ENCODE measurements at places on chromosomes 1 and 21.

DNA sequence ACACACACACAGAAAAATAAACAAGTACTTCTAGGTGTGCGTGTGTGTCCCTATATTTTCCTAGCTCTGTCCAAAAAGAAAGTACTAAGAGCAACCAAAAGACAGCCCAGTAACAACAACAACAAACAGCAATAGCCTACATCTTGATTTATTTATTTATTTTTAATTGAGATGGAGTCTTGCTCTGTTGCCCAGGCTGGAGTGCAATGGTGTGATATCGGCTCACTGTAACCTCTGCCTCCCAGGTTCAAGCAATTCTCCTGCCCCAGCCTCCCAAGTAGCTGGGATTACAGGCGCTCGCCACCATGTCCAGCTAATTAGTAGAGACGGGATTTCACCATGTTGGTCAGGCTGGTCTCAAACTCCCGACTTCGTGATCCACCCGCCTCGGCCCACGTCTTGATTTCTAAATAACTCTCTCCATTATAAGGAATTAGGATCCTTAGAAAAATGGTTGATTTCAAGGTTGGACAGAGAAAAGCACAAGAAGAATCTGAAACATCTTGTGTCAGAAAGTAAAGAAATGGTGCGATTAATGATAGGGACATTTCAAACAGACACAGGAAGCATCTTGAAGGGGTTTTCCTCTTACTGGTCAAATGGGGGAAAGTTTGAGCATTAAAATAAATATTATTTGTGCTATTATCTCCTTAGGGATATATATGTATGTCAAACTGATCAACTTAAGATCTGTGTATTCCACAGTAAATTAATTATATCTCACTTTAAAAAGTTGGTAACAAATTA, 59.4 kb downstream of the ARID4B start:
- no peaks in the 10 kb centered on the region for H3K27me3 ChIP-seq
- H3K4me3 ChIP-seq, result no peak overlapping the region
- H3K36me3 ChIP-seq, result peaks cover 44% of the 10 kb centered on the region
- H3K4me1 ChIP-seq, result peaks cover 76% of the 10 kb centered on the region
- DNase-seq, result no peak
- peak overlapping the region; percentile 62 for H3K27ac ChIP-seq

GRCh38 chr1:7089497-7089896, 304.2 kb downstream of the CAMTA1 start:
- no peak for DNase-seq
- no peaks in the 10 kb centered on the region for H3K36me3 ChIP-seq
- H3K4me3 ChIP-seq, result no peak overlapping the region
- H3K27me3 ChIP-seq, result peaks cover 34% of the 10 kb centered on the region
- no peaks in the 10 kb centered on the region for H3K4me1 ChIP-seq

- H3K4me1 ChIP-seq, result no peaks in the 10 kb centered on the region
- H3K27me3 ChIP-seq, result peaks cover 52% of the 10 kb centered on the region
- peaks cover 3% of the 10 kb centered on the region for H3K36me3 ChIP-seq
- H3K27ac ChIP-seq, result no peak overlapping the region
Measured at GRCh38 chr1:20276485-20277159, 14.1 kb upstream of the VWA5B1 start.

DNA sequence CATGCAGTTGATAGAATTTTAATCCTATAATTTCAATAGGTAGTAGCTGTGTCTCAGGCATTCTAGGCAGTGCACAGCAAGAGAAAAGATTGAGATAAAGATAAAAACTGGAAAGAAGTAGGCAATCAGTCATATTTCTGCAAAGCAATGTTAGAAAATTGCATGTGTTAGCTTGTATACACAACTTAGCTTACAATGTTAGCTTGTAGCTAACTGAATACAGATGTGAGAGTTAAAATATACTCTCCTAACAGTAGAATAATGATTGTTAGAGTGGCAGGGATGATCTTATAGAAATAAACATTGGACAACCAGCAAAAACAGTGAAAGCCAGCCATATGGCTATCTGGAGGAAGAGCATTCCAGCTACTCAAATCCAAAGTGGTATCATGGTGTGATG, 29.0 kb downstream of the PTPRC start:
- no peak for DNase-seq
- H3K27ac ChIP-seq, result peak overlapping the region; percentile 98
- H3K4me3 ChIP-seq, result peak overlapping the region; percentile 78
- H3K27me3 ChIP-seq, result no peaks in the 10 kb centered on the region
- peaks cover 62% of the 10 kb centered on the region for H3K4me1 ChIP-seq

DNA sequence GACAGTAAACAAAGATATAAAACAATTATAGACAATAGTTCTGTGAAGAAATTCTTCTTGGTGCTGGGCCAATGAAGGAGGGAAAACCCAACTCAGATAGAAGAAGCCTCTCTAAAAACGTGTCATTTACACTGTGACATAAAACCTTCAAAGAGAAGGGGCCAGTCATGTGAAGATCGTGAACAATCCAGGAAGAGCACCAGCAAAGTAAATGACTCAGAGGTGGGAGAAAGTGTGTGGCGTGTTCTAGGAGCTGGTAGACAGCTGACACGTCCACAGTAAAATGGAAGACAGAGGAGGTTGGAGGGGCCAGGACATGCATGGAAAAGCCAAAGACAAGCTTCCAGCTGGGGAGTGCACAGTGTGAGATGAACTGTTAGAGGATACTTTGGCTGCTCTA, 143.6 kb downstream of the VAV3 start:
- no peak for DNase-seq
- no peaks in the 10 kb centered on the region for H3K27me3 ChIP-seq
- H3K4me1 ChIP-seq, result peaks cover 30% of the 10 kb centered on the region
- H3K4me3 ChIP-seq, result peak overlapping the region; percentile 72

DNA sequence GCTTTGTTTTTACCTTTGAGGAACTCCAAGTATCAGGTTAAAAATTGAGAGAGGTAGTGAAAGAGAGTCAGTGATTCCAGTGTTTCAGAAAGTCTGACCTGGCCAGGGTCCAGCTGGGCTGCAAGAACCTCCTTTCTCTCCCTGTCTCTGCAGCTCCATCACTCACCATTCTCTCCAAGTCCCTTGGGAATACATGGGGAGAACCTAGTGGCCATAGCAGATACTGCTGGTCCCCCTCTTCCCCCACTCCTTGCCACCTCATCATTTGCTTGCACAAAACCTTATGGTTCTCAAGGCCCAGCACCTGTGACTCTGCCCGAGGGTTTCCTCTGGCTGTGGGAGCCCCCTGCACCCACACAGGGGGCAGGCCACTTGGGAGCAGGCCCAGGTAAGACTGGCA, 279.5 kb downstream of the KIF26B start:
- H3K36me3 ChIP-seq, result no peaks in the 10 kb centered on the region
- H3K4me3 ChIP-seq, result no peak overlapping the region
- no peaks in the 10 kb centered on the region for H3K4me1 ChIP-seq
- H3K27ac ChIP-seq, result no peak overlapping the region
- peaks cover 24% of the 10 kb centered on the region for H3K27me3 ChIP-seq
- no peak for DNase-seq

GRCh38 chr1:25617625-25618432, 1.2 kb downstream of the MAN1C1 start:
- H3K27ac ChIP-seq, result peak overlapping the region; percentile 96
- peak overlapping the region; percentile 86 for H3K4me3 ChIP-seq
- no peaks in the 10 kb centered on the region for H3K27me3 ChIP-seq
- peaks cover 14% of the 10 kb centered on the region for H3K36me3 ChIP-seq
- DNase-seq, result no peak

DNA sequence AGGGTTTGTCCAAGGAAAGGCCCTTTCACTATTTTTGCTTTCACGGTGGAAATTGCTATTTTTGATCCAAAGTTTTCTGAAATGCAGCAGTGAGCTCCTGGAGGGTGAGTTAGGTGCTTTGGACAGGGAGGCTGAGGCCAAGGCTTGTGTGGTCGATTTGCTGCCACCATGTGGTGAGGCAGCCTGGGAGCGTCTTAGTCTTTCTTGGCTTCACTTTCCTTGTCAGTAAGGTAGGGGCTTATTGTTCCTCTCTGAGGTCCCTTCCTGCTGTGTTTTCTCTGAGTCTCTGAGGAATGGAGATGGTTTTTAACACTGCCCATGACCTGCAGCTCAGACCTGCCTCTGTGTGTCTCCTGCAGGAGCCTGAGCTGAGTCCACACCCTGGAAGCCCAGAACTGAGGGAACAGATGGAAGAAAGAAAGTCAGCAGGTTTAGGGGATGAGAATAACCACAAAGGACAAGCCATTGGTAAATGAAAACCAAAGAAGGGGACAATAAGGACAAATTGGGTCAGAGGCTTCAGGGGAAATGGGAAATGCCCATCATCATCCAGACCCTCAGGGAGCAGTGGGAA, 20.1 kb upstream of the S100A10 start:
- H3K4me3 ChIP-seq, result no peak overlapping the region
- H3K27me3 ChIP-seq, result peaks cover 35% of the 10 kb centered on the region
- peak overlapping the region; percentile 31 for H3K27ac ChIP-seq
- H3K36me3 ChIP-seq, result peaks cover 6% of the 10 kb centered on the region

- peaks cover 100% of the 10 kb centered on the region for H3K27me3 ChIP-seq
- no peaks in the 10 kb centered on the region for H3K36me3 ChIP-seq
- DNase-seq, result no peak
Measured at GRCh38 chr1:201363467-201363866, 14.0 kb downstream of the TNNT2 start.

- no peaks in the 10 kb centered on the region for H3K36me3 ChIP-seq
- H3K4me3 ChIP-seq, result no peak overlapping the region
- no peak for DNase-seq
- H3K27ac ChIP-seq, result no peak overlapping the region
- H3K27me3 ChIP-seq, result no peaks in the 10 kb centered on the region
Measured at GRCh38 chr1:183769956-183770815, 34.7 kb upstream of the RGL1 start.

DNA sequence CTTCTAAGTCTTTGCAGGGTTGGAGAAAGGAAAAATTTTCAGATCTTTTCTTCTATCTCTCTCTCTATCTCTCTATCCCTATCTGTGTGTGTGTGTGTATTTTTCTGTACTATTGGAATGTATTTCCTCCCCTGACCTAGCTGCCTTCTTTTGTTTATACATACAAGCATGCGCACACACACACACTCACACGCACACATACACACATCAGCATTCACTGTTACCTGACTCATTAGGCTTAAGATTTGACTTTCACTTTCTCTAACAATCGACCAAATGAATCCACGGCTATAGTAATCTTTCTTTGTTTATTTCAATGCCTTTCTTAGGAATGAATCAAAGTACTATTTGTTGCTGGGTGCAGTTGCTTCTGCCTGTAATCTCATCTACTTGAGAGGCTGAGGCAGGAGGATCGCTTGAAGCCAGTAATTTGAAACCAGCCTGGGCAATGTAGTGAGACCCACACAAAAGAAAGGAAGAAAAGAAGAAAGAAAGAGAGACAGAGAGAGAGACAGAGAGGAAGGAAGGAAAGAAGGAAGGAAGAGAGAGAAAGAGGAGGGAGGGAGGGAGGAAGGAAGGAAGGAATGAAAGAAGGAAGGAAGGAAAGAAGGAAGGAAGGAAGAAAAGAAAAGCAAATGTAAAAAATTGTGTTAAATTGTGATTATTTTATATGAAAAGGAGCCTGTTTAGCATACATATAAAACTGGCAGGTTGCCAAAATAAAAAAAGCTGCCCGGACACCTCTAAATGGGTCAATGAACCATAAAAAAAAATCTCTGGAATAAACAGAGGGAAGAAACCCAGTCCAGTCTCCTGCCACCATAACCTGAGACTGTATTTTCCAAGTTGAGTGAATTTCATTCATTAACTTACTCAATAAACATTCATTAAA, 206.8 kb downstream of the ZNF326 start:
- H3K27me3 ChIP-seq, result peaks cover 9% of the 10 kb centered on the region
- DNase-seq, result no peak
- no peak overlapping the region for H3K4me3 ChIP-seq
- peaks cover 3% of the 10 kb centered on the region for H3K36me3 ChIP-seq
- H3K4me1 ChIP-seq, result no peaks in the 10 kb centered on the region

DNA sequence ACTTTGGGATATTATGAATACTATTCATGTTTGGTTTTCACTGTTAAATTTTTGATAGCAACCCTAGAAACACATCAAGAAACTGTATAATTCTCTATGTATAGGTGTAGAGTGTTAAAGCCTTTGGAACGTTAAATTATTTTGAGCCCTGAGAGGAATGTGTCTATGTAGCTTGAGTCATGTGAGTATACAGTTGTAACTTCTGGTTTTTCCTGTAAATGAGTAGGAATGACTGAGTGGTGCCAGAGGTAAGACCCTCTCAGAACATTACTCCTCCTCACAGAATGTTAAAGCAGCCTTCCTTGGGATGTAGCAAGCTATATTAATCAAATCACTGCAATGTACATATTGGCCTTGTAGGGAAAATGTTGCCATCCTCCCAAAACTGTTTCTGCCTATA, 69.0 kb downstream of the C1orf21 start:
- H3K4me3 ChIP-seq, result no peak overlapping the region
- H3K27ac ChIP-seq, result no peak overlapping the region
- H3K27me3 ChIP-seq, result no peaks in the 10 kb centered on the region
- no peaks in the 10 kb centered on the region for H3K36me3 ChIP-seq
- no peak for DNase-seq
